Stimulated activated CD4-positive, alpha-beta T cell treated with anti-CD3 and anti-CD28 coated beads, Interleukin-1b, Interleukin-23, amount 100 ng/mL, for 1 hour (primary cell): ENCODE measurements at places on chromosomes 5 and 9.

DNA sequence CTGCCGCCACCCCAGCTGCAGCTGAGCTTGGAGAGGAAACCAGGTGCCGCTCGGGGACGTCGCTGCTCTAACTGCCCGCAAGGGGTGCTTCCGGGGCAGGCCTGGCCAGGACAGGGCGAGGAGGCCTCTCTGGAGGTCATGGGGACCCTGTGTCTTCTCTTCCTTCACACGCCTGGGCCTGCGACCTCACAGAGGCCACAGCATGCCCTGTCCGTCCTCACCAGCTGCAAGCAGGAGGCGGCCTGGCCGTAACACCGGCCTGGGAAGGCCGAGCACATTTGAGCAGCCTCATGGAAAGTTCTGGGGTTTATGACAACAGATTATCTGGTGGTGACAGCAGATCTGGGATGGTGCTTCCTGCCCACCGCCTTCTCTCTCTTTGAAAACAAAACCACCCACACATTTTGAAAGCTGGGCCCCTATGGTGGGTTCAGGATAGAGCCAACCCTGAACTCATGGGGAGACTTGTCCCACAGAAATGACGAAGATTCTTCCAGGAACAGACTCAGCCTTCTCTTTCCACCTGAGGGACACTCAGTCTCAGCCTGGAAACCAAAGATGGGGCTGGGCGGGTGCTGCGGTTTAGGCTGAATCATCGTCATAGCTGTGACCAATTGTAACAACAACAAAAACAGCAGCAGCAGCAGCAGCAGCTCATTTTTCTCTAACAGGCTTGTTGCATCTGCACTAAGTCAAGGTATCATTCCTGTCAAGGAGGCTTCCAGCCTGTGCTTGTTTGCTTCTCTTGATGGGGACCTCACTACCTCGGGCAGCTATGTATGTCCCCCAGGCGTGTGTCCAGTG, 99.6 kb upstream of the RAPGEF1 start:
- peak; percentile 17 for DNase-seq

- no peak for DNase-seq
These were observed 39.1 kb downstream of the SPEF2 start for GRCh38 chr5:35656721-35657120.

GRCh38 chr5:54739371-54739770, 221.8 kb downstream of the SNX18 start:
- no peak for DNase-seq

DNA sequence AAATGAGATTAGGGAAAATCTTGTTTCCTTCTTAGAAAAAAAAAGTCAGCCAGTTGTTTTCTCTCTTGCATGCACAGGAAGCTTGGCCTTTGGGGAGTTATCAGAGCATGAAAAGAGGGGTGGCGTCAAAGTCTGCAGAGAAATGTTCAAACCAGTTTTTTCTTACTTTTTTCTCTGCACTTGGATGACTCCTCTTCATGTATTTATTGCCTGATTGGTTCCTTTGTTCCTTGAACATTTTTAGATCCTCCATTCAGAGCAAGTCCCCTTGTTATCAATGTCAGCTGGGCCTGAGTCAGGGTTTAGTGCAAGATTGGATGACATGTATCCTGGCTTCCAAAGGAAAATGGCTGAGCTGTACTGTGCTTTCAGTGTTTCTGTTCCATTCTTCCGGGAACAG, 392.6 kb upstream of the BRINP1 start:
- DNase-seq, result no peak

- DNase-seq, result no peak
These were observed 175.1 kb downstream of the HCN1 start for GRCh38 chr5:45521067-45521466.

DNA sequence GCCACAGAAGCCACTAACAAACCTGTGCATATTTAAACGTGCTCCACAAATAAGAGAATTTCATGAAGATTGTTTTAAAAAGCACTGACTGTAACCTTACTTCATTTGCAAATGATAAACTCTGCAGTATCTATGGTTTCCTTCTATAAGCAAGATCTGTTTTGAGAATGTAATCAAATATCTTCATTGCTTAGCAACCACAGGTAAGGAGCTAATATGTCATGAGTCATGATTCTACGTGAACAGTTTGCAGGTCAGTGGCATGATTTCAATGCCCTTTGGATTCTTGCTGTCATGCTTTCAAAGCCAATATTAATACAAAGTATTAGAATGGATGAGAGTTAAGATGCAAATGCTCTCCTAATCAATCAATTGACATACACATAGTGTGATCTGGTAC, 325.0 kb downstream of the EDIL3 start:
- no peak for DNase-seq

DNA sequence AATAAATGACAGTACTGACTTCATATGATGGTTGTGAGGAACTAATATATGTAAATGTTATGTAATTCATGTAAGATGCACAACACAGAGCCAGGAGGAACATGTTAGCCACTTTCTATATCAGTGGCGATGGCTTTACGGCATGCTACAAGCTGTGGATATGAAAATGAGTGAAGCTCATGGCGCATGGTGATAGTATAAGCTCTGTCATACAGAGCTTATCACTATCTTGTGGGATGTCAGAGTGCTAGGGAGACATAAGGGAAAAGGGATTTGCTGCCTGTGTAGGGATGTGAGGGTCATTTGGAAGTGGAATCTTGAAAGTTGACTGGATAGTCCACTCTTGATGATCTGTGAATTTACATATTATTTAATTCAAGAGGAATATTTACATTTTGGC, 13.6 kb downstream of the CPEB4 start:
- no peak for DNase-seq

GRCh38 chr5:146848133-146848532, 30.4 kb downstream of the PPP2R2B start:
- no peak for DNase-seq

GRCh38 chr5:157203417-157203816, 22.8 kb downstream of the ITK start:
- DNase-seq, result no peak

DNA sequence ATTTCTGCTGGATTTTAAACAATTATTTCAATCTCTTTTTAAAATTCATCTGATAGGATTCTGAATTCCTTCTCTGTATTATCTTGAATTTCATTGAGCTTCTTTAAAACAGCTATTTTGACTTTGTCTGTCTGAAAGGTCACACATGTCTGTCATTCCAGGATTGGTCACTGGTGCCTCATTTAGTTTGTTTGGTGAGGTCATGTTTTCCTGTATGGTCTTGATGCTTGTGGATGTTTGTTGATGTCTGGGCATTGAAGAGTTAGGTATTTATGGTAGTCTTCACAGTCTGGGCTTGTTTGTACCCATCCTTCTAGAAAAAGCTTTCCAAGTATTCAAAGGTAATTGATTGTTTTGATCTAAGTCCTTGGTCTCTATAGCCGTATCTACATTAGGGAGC, 39.1 kb downstream of the DENND4C start:
- DNase-seq, result no peak

GRCh38 chr9:74035786-74036185, 461.3 kb upstream of the RORB start:
- no peak for DNase-seq

- no peak for DNase-seq
These were observed 17.6 kb downstream of the TRIM14 start for GRCh38 chr9:98101416-98101815.

DNA sequence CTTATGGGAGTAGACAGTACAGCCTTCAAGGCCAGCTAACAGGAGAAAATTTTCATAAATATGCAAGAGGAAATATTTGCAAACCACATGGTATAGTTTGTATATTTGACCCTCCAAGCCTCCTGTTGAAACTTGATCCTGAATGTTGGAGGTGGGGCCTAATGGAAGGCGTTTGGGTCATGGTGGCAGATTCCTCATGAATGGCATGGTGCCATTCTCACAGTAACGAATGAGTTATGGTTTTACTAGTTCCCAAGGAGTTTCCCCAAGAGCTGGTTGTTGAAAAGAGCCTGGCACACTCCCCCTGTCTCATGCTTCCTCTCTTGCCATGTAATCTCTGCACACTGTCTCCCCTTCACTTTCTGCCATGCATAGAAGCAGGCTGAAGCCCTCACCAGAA, 3.3 kb upstream of the PAIP1 start:
- DNase-seq, result no peak

DNA sequence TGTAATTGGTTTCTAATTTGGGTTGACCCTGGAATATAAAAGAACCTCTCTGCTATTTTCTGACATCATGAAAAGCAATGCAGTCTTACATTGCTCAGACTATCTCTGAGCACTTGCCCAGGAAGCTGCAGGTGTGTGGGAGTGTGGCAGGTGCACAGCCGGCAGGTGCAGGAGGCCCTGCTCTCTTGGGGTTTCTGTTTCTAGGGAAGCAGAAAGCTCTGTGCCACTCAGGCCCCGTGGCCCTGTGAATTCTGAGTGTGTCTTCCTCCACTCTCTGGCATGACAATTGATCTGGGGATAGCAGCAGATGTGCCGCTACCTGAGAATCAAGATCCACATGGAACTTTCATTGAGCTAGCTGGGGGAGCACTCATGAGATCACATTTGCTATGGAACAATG, 45.7 kb upstream of the IRX2 start:
- DNase-seq, result no peak

DNA sequence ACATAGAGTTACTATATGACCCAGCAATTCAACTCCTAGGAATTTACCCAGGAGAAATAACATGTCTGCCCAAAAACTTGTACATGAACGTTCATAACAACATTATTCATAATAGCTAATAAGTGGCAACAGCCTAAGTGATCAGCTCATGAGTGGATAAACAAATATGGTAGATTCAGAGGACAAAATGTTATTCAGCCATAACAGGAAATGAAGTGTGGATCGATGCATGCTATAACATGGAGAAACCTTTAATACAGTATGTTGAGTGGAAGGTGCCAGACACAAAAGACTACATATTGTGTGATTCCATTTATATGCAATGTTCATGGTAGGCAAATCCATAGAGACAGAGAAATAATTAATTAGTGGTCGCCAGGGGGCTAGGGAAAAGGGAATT, 22.3 kb upstream of the NR3C1 start:
- DNase-seq, result no peak

- no peak for DNase-seq
These were observed 118.1 kb downstream of the WNK2 start for GRCh38 chr9:93301911-93302541.

- DNase-seq, result no peak
These were observed 198.6 kb downstream of the TRIO start for GRCh38 chr5:14341571-14342230.

GRCh38 chr9:119477197-119477596, 108.0 kb upstream of the BRINP1 start:
- no peak for DNase-seq

DNA sequence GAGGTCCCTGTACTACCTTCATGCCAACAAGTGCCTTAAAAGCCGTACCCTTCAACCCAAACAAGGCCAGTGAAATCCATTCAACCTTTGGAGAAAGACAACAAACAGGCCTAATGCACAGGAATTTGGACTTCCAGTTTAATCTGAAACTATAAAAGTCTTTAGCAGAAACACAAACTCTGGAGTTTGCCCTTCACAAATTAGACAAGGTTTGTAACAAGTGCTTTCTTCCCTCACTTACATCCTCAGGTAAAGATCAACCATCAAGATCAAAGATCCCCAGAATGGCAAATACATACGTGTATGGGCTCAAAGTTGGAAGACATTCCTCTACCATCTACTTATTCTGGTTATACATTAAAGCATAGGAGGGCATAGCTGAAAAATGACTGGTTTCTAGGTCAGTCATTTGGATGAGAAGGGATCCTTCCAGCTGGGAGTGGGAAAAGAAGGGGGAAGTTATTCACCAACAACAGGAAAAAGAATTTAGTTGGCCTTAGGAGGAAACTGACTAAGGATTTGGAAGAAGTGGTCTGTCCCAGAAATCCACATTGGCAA, 2.0 kb downstream of the DAB2 start:
- DNase-seq, result no peak

- DNase-seq, result no peak
These were observed 68.0 kb downstream of the FSTL4 start for GRCh38 chr5:133544346-133544745.

DNA sequence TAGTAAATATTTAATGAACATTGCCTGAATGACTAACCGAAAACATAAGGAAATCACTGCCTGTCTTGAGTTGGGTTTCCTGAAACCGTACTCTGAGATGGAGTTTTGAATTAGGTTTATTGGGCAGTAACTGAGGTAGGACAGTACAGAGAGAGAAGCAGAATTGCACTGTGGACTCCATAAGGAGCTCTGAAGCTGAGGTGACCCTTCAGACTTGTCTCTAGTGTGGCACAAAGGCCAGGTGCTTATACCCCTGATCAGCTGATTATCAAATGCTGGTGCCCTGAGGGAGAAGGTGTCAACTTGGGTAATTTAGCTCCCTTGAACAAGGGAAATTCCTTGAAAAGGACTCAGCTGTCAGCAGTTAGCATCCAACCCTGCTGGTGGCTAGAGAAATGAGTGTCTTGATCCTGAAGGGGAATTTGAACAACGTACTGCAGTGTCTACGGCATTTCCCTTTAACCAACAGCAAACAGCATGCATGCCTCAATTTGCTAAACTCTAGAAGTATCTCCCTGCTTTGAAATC, 135.0 kb upstream of the SMARCA2 start:
- no peak for DNase-seq

DNA sequence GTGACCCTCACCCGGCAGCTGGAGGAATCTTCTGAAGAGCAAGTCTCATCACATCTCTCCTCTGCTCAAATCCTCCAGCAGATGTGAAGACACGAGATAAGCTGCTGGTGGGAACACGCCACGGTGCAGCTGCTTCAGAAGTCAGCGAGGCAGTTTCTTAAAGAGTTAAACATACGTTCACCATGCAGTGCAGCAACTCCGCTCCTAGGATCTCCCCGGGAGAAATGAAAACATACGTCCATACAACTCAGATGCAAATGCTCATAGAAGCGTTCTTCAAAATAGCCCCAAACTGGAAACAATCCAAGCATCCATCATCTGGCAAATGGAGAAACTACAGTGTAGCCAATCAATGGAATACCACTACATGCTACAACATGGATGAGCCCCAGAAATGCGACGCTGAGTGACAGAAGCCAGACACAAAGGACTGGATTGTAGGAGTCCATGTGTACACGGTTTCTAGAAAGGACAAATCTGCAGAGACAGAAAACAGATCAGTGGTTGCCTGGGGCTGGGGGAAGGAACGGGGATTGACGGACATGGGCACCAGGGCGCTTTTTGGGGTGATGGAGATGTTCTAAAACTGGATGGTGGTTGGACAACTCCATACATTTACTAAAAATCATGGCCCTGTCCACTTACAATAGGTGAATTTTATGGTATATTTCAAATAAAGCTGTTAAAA, 150.6 kb downstream of the COL23A1 start:
- DNase-seq, result no peak

GRCh38 chr5:84290161-84290560, 94.5 kb downstream of the EDIL3 start:
- no peak for DNase-seq

- DNase-seq, result no peak
These were observed 553 bp downstream of the MAP3K1 start for GRCh38 chr5:56815658-56816545.

GRCh38 chr9:127886401-127886972, 9.0 kb upstream of the AK1 start:
- DNase-seq, result no peak

- DNase-seq, result no peak
These were observed 5.5 kb downstream of the MYORG start for GRCh38 chr9:34370970-34371880.

GRCh38 chr9:21576331-21577189, 94.4 kb upstream of the IFNE start:
- no peak for DNase-seq
